ENCODE measurements at places on chromosomes 7 and 10. TPM values are rescaled to one million over a fixed set of nuclear protein-coding genes. Genes with fewer than 3 reads are reported as not detected.
A peak's percentile ranks its signal among the peaks of the same experiment; 100 is the strongest.

Gene ZNF488
- not detected for total RNA-seq

GRCh38 chr10:104002911-104003310, 36.0 kb downstream of the SLK start:
- peaks cover 30% of the 10 kb centered on the region for H3K36me3 ChIP-seq
- no peak overlapping the region for H3K27ac ChIP-seq
- H3K4me1 ChIP-seq: peaks cover 3% of the 10 kb centered on the region
- DNase-seq: no peak
- no peaks in the 10 kb centered on the region for H3K27me3 ChIP-seq

GRCh38 chr10:122348935-122349361, 25.6 kb upstream of the PLEKHA1 start:
- H3K27ac ChIP-seq: no peak overlapping the region
- H3K4me3 ChIP-seq: no peak overlapping the region
- no peaks in the 10 kb centered on the region for H3K36me3 ChIP-seq
- H3K27me3 ChIP-seq: peaks cover 8% of the 10 kb centered on the region

Gene NRG3
- not detected for total RNA-seq

- peak; percentile 65 for DNase-seq
- no peak overlapping the region for H3K27ac ChIP-seq
- H3K4me1 ChIP-seq: peaks cover 4% of the 10 kb centered on the region
Measured at GRCh38 chr10:121608469-121609190, 10.4 kb upstream of the FGFR2 start.

GRCh38 chr10:80196270-80196949, 8.9 kb downstream of the ANXA11 start:
- no peak for DNase-seq
- peak overlapping the region; percentile 75 for H3K27ac ChIP-seq
- peak overlapping the region; percentile 41 for H3K4me3 ChIP-seq
- H3K4me1 ChIP-seq: peaks cover 56% of the 10 kb centered on the region
- H3K27me3 ChIP-seq: no peaks in the 10 kb centered on the region

Gene CLCN1
- total RNA-seq: 0.08 TPM

Gene RAB19
- total RNA-seq: 9.1 TPM

Gene CPA5
- 9.4 TPM for total RNA-seq

GRCh38 chr10:13920465-13920864, 333.7 kb downstream of the PRPF18 start:
- no peaks in the 10 kb centered on the region for H3K4me1 ChIP-seq
- H3K4me3 ChIP-seq: no peak overlapping the region
- H3K27me3 ChIP-seq: peaks cover 10% of the 10 kb centered on the region
- H3K27ac ChIP-seq: no peak overlapping the region
- no peaks in the 10 kb centered on the region for H3K36me3 ChIP-seq

DNA sequence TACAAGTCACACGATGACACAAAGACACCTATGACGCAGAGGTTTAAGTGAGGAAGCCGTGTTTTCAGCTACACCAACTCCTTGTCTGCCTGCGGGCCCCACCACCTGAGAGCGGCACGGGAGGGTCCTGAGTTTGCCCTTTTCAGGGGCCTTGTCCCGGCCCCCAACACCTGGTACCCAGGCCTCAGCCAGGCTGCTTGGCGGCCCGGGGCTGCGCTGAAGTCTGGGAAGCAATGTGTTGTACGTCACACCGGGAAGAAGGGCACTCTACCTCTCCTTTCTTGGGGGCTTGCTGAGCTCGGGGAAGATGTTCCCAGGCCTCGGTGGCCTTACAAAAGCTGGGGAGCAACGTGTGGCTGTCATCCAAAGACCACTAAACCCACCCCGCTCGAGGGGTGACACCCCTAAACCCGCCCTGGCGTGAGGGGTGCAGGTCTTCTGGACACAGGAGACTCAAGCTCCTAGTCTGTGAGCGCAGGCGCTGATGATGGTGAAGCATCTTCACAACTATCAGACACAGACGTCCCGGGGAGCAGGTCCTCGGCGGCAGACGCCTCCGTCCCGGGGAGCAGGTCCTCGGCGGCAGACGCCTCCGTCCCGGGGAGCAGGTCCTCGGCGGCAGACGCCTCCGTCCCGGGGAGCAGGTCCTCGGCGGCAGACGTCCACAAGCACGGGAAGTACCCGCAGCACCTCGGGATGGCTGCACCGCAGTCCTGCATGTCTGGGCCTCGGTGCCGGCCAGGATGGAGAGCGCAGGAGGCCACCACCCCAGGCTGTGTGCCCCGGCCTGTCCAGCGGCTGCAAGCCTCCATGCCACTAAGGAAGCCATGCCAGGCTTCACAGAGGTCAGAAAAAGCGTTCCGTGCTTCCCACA, 15.4 kb downstream of the CFAP46 start:
- no peak for DNase-seq
- H3K27ac ChIP-seq: no peak overlapping the region
- H3K4me1 ChIP-seq: no peaks in the 10 kb centered on the region
- H3K36me3 ChIP-seq: no peaks in the 10 kb centered on the region
- H3K4me3 ChIP-seq: no peak overlapping the region

- DNase-seq: no peak
- H3K27ac ChIP-seq: no peak overlapping the region
- peaks cover 2% of the 10 kb centered on the region for H3K27me3 ChIP-seq
- no peak overlapping the region for H3K4me3 ChIP-seq
- H3K4me1 ChIP-seq: no peaks in the 10 kb centered on the region
- H3K36me3 ChIP-seq: no peaks in the 10 kb centered on the region
Measured at GRCh38 chr7:131795400-131795799, 239.0 kb upstream of the PODXL start.

GRCh38 chr7:70856901-70857630, 274.9 kb upstream of the GALNT17 start:
- H3K27ac ChIP-seq: no peak overlapping the region
- no peaks in the 10 kb centered on the region for H3K36me3 ChIP-seq
- H3K4me1 ChIP-seq: no peaks in the 10 kb centered on the region
- no peak overlapping the region for H3K4me3 ChIP-seq
- no peaks in the 10 kb centered on the region for H3K27me3 ChIP-seq

DNA sequence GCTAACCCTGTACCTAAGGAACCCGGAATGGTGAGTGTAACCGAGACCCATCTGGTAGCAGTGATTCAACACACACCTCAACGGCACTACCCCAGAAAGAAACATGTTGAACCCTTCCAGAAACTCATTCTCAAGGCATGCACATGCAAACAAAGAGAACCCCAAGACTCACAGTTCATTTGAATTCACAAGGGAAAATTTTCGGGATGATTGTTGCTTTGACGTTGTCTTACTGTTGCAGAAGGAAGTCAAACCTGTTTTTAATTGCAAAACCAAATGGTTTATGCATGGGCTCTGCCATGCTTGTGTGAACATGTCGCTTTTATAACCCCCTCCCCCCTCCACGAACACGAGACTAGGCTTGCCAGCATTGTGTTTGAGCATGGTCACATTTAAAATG, 539.7 kb downstream of the GATA3 start:
- H3K36me3 ChIP-seq: no peaks in the 10 kb centered on the region
- H3K27ac ChIP-seq: no peak overlapping the region
- DNase-seq: no peak
- no peaks in the 10 kb centered on the region for H3K4me1 ChIP-seq

Gene TMEM176B
- total RNA-seq: 0.82 TPM

- H3K27ac ChIP-seq: no peak overlapping the region
- no peaks in the 10 kb centered on the region for H3K27me3 ChIP-seq
- no peaks in the 10 kb centered on the region for H3K36me3 ChIP-seq
- no peaks in the 10 kb centered on the region for H3K4me1 ChIP-seq
Measured at GRCh38 chr10:1550616-1551015, 186.7 kb downstream of the ADARB2 start.

GRCh38 chr10:74960670-74961069, 134.3 kb downstream of the KAT6B start:
- no peaks in the 10 kb centered on the region for H3K27me3 ChIP-seq
- DNase-seq: no peak
- H3K4me3 ChIP-seq: no peak overlapping the region
- peaks cover 8% of the 10 kb centered on the region for H3K4me1 ChIP-seq

Gene ZNF12
- 32.4 TPM for total RNA-seq

- DNase-seq: no peak
- H3K4me3 ChIP-seq: no peak overlapping the region
- H3K27ac ChIP-seq: no peak overlapping the region
- H3K27me3 ChIP-seq: no peaks in the 10 kb centered on the region
- peaks cover 28% of the 10 kb centered on the region for H3K4me1 ChIP-seq
- peaks cover 27% of the 10 kb centered on the region for H3K36me3 ChIP-seq
Measured at GRCh38 chr10:63166742-63167258, 33.7 kb downstream of the NRBF2 start.

DNA sequence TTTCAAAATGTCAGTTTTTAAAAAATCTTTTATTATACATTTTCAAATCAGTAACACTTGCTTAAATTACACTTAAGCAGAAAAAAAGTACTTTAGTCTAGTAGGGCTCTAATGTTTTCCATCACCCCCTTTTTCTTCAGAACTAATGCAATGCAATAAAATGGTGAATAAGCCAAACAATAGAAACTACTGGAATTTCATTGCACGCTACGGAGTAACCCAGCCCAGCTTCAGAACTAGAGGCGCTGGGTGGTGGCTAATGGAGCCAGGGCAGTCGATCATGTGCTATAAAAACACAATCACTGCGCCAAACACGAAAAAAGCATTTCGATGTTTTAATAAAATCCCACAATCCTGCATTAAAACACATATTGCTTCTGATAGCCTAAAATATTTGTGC, 59.9 kb upstream of the ODAD2 start:
- DNase-seq: no peak
- H3K27me3 ChIP-seq: no peaks in the 10 kb centered on the region
- no peaks in the 10 kb centered on the region for H3K4me1 ChIP-seq
- peaks cover 26% of the 10 kb centered on the region for H3K36me3 ChIP-seq
- no peak overlapping the region for H3K27ac ChIP-seq

GRCh38 chr10:113916053-113916452, 61.6 kb downstream of the NHLRC2 start:
- H3K4me1 ChIP-seq: no peaks in the 10 kb centered on the region
- H3K27me3 ChIP-seq: peaks cover 2% of the 10 kb centered on the region
- H3K4me3 ChIP-seq: no peak overlapping the region
- H3K36me3 ChIP-seq: peaks cover 19% of the 10 kb centered on the region

GRCh38 chr7:156998988-156999957, 11.2 kb downstream of the MNX1 start:
- no peak overlapping the region for H3K27ac ChIP-seq
- no peak for DNase-seq
- peak overlapping the region; percentile 45 for H3K4me3 ChIP-seq

DNA sequence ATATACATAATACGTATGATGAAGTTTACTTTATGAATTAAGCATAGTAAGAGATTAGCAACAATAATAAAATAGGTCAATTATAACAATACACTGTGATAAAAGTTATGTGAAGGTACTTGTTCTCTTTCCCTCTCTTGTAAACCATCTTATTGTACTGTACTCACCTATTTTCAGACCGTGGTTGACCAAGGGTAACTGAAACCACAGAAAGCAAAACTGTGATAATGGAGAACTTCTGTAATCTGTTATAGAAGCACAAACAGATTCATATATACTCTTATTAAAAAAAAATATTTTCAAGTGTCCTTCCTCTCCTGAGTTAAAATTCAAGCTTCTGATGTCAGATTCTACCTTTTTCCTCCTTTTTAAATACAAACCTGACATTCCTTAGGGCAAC, 1247.8 kb upstream of the SORCS1 start:
- no peak overlapping the region for H3K27ac ChIP-seq
- H3K4me3 ChIP-seq: no peak overlapping the region
- no peaks in the 10 kb centered on the region for H3K36me3 ChIP-seq
- no peaks in the 10 kb centered on the region for H3K27me3 ChIP-seq
- DNase-seq: no peak

Gene ANXA8
- total RNA-seq: not detected

GRCh38 chr7:15086131-15086611, 183.6 kb upstream of the DGKB start:
- H3K27ac ChIP-seq: no peak overlapping the region
- no peaks in the 10 kb centered on the region for H3K36me3 ChIP-seq
- no peaks in the 10 kb centered on the region for H3K4me1 ChIP-seq
- no peaks in the 10 kb centered on the region for H3K27me3 ChIP-seq
- no peak overlapping the region for H3K4me3 ChIP-seq

Gene OPN4
- not detected for total RNA-seq

Gene CADPS2
- total RNA-seq: not detected

Gene IRF5
- total RNA-seq: 7.7 TPM

DNA sequence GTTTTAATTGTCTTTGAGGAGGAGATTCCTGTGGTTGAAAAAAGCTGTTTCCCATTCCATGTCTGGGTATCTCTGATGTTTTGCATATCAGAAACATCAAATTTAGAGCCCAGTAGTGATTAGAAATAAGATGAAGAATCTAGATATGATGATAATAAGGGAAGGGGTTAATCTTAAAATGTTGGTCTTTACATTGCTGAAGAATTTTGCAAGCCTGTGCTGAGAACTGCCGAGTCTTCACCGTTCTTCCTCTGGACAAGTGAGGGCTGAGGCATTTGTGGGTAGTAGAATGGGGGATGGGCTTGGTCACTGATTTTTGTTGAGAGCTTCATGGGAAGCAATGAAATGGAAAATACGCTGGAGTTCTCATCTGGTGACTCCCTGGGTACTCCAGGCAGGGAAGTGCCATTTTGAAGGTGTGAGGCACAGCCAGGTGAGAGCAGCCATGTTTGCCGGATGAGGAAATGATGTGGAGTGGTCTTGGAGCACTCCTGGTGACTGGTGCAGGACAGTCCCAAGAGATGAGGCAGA, 10.2 kb downstream of the TCF7L2 start:
- H3K27ac ChIP-seq: no peak overlapping the region
- H3K36me3 ChIP-seq: no peaks in the 10 kb centered on the region
- no peak overlapping the region for H3K4me3 ChIP-seq
- H3K27me3 ChIP-seq: peaks cover 76% of the 10 kb centered on the region
- DNase-seq: no peak

DNA sequence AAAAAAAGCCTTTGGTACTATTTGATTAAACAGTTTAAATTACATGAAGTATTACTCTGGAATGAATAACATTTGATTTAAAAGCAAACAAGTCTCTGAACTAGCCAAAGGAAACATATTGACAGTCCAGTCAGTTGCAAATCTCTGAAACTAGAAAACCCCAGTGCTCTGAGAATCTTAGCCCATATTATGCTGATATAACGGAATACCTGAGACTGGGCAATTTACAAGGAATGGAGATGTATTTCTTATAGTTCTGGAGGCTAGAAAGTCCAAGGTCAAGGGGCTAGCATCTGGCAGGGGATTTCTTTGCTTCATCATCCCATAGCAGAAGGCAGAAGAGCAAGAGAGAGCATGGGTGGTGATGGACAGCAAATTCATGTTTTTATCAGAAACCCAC, 21.7 kb upstream of the FKBP9 start:
- no peak overlapping the region for H3K4me3 ChIP-seq
- H3K27ac ChIP-seq: no peak overlapping the region
- H3K36me3 ChIP-seq: peaks cover 13% of the 10 kb centered on the region
- H3K4me1 ChIP-seq: peaks cover 4% of the 10 kb centered on the region
- no peak for DNase-seq

- H3K4me1 ChIP-seq: no peaks in the 10 kb centered on the region
- no peak overlapping the region for H3K4me3 ChIP-seq
- no peaks in the 10 kb centered on the region for H3K27me3 ChIP-seq
- no peaks in the 10 kb centered on the region for H3K36me3 ChIP-seq
Measured at GRCh38 chr7:50962962-50963374, 180.3 kb upstream of the GRB10 start.

Gene TMEM229A
- total RNA-seq: not detected

GRCh38 chr10:130016095-130016494, 52.0 kb upstream of the EBF3 start:
- no peak overlapping the region for H3K4me3 ChIP-seq
- H3K4me1 ChIP-seq: peaks cover 5% of the 10 kb centered on the region
- H3K36me3 ChIP-seq: no peaks in the 10 kb centered on the region
- DNase-seq: no peak
